ENCODE measurements at places on chromosomes 6 and 20.

DNA sequence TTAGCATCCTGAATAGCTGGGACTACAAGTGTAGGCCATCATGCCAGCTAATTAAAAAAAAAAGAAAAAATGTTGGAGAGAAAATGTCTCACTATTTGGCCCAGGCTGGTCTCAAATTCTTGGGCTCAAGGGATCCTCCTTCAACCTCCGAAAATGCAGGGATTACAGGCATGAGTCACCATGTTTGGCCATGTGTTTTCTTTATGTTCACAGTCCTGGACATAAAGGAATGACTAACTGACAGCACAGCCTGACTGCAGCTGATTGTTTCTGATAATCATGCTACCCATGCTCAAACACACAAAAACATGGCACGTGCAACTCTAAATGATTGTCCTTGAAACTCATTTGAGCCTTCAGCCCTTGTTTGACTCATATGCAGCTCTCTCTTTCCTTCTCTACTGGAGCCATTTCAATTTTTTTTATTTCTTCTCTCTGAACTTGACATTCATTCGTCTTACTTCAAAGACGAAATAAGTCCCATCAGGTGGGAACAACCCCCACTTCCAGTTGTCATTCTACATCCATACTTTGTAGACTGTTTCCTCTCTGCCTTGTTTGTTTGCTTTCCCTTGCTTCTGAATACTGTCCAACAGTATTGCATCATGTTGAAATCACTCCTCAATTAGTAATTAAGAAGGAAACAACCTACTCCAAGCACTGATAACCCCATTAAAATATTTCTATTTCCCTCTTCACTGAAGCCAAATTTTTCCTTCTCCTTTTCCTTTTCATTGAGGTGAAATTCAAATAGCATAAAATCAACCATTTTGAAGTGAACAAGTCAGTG, 413.0 kb downstream of the BMP2 start:
- H3K27me3 ChIP-seq: no peaks in the 10 kb centered on the region

DNA sequence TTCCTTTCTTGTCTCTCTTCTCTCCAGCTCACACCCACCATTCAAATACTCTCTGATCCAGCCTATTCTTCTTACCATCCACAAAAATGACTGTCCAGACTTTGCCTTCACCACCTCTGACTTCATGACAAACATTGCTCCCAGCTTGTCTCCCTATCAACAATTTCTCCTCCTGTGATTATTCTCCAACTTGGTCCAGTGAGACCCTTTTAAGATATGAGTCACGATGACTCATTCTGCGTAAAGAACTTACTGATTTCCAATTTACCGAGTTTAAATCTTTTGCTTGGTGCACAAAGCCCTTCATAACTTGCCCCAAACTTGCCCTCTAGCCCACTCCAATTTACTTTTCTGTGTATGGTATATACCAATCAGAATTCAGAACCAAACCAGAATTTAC, 833.2 kb downstream of the MAFB start:
- H3K36me3 ChIP-seq: no peaks in the 10 kb centered on the region
- no peak overlapping the region for H3K4me3 ChIP-seq
- H3K27me3 ChIP-seq: no peaks in the 10 kb centered on the region
- H3K27ac ChIP-seq: no peak overlapping the region
- no peaks in the 10 kb centered on the region for H3K4me1 ChIP-seq
- no peak for DNase-seq

DNA sequence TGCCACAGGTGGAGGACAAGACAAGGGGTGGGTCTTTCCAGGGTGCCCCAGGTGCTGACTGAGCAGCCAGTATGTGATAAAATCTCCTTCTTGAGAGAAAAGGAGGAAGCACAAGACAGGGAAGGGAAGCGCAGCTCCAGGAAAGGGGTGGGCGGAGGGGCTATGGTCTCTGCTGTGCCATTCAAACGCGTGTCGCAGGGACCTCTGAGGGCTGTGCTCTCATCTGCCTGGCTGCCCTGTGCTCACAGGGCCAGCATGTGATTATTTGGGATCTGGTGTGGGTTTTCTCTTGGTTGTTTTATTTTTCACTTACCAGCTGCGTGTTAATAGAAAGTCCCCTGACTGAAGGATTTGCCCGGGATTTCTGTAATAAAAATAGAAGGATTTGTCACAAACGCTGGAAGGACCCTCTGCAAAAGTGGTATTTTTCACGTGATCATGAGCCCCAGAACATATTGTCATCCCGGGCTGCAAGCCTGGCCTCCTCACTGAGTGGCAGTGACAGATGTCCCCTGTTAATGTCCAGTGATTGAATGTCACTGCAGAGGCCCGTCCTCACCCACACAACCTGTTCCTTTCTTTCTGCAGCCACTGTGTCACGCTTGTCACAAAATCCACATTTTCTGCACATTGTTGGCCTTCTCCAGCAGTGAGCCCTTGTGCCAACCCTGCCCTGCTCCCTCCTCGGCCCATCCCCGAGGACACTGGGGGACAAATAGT, 35.0 kb upstream of the VSX1 start:
- H3K36me3 ChIP-seq: no peaks in the 10 kb centered on the region
- no peak overlapping the region for H3K27ac ChIP-seq
- H3K4me3 ChIP-seq: no peak overlapping the region

DNA sequence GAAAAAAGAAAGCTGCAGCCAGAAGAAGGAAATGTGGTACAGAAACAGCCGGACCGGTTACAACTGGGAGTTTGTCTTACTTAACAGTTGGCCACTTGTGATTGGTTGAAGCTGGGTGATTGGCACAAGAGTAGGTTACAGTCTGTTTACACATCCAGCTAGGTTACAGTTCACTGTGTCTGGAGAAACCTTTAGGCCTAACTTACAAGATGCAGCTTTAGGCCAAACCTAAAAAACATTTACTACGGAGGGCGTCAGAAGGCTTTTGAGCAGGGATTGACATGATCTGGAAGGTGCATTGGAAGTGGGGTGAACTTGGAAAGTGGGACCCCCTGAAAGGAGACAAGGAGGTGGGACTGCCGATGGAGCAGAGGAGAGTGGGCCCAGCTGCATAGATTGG, 122.3 kb downstream of the BANF2 start:
- no peak overlapping the region for H3K27ac ChIP-seq
- H3K27me3 ChIP-seq: no peaks in the 10 kb centered on the region
- H3K36me3 ChIP-seq: no peaks in the 10 kb centered on the region
- H3K4me1 ChIP-seq: peaks cover 31% of the 10 kb centered on the region
- DNase-seq: peak; percentile 54

- H3K27me3 ChIP-seq: no peaks in the 10 kb centered on the region
- H3K36me3 ChIP-seq: no peaks in the 10 kb centered on the region
- no peak overlapping the region for H3K4me3 ChIP-seq
- H3K27ac ChIP-seq: peak overlapping the region; percentile 54
Measured at GRCh38 chr6:12110523-12111362, 98.6 kb downstream of the HIVEP1 start.

DNA sequence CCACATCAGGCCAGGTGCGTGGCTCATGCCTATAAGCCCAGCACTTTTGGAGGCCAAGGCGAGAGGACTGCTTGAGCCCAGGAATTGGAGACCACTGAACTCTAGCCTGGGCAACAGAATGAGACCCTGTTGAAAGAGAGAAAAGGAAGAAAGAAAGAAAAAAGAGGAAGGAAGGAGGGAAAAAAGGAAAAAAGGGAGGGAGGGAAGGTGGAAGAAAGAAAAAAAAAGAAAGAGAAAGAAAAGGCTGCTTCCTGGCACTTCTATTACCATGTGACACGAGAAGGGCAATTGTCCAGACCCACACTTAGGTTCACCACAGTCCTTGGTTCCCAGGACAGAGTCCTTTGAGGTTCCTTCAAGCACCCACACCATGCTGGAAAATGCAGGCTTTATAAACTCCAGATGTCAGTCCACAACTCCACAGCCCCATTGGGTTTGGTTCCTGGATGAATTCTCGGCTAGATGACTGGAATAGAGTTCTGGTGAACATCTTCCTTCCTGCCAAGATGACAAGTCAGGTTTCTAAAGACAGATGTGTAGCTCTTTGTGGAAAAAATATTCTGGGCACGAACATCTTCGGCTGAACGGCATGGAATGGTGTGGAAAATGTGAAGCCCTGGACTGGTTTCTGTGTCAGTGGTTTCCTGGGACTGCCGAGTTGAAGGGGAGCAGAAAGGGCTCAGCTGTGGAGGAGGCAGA, 32.5 kb downstream of the NT5E start:
- no peak overlapping the region for H3K27ac ChIP-seq
- H3K36me3 ChIP-seq: no peaks in the 10 kb centered on the region
- no peaks in the 10 kb centered on the region for H3K4me1 ChIP-seq
- no peak overlapping the region for H3K4me3 ChIP-seq

DNA sequence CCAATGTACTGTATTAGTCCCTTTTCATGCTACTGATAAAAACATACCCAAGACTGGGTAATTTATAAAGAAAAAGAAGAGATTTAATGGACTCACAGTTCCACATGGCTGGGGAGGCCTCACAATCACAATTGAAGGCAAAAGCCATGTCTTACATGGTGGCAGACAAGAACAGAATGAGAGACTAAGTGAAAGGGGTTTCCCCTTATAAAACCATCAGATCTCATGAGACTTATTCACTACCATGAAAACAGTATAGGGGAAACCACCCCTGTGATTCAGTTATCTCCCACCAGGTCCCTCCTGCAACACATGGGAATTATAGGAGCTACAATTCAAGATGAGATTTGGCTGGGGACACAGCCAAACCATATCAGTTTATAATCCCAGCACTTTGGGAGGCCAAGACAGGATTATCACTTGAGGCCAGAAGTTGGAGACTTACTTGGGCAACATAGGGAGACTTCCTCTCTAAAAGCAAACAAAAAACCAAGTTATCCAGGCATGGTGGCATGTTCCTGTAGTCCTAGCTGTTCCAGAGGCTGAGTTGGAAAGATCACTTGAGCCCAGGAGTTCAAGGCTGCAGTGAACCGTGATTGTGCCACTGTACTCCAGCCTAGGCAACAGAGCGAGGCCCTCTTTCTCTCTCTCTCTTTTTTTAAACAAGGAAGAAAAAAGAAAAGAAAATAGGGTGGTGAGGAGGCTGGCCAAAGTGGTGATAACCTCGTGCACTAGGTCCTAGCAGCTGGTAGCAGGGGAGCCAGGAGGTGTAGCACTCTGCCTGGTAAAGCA, 22.9 kb upstream of the DDR1 start:
- 0 out of 2 replicates have a peak, but pooled peaks cover 5% of the 10 kb centered on the region for H3K27me3 ChIP-seq
- no peak for DNase-seq
- no peak overlapping the region for H3K4me3 ChIP-seq
- no peaks in the 10 kb centered on the region for H3K36me3 ChIP-seq
- no peak overlapping the region for H3K27ac ChIP-seq
- no peaks in the 10 kb centered on the region for H3K4me1 ChIP-seq

DNA sequence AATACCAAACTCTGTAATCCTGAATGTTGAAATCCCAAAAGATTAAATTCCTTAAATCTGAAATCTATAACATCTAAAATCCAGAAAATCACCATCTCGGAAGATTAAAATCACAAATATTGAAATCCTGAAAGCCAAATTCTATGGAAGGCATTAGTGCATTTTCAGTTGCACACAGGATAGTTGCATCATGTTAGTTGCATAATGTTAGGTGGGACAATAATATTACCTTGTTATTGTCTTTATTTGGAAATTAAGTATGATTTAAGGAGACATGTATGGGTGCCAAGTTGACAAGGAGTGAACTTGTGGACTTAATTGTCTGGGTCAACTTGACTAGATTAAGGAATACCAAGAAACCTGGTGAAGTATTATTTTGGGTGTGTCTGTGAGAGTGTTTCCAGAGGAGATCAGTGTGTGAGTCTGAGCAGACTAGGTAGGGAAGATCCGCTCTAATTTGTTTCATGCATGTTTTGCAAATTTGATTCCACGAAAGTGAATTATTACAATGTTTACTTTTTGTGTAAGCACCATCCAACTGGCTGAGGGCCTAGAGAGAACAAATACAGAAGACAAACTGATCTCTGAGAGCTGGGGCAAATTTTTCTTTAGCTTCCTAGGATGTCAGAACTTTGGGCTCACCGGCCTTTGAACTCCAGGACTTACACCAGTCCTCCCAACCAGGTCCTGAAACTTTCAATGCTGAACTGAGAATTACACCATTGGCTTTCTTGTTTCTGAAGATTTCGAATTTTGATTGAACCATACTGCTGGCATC, 545.1 kb upstream of the IRAK1BP1 start:
- no peaks in the 10 kb centered on the region for H3K4me1 ChIP-seq
- H3K4me3 ChIP-seq: no peak overlapping the region
- no peaks in the 10 kb centered on the region for H3K27me3 ChIP-seq
- no peaks in the 10 kb centered on the region for H3K36me3 ChIP-seq

DNA sequence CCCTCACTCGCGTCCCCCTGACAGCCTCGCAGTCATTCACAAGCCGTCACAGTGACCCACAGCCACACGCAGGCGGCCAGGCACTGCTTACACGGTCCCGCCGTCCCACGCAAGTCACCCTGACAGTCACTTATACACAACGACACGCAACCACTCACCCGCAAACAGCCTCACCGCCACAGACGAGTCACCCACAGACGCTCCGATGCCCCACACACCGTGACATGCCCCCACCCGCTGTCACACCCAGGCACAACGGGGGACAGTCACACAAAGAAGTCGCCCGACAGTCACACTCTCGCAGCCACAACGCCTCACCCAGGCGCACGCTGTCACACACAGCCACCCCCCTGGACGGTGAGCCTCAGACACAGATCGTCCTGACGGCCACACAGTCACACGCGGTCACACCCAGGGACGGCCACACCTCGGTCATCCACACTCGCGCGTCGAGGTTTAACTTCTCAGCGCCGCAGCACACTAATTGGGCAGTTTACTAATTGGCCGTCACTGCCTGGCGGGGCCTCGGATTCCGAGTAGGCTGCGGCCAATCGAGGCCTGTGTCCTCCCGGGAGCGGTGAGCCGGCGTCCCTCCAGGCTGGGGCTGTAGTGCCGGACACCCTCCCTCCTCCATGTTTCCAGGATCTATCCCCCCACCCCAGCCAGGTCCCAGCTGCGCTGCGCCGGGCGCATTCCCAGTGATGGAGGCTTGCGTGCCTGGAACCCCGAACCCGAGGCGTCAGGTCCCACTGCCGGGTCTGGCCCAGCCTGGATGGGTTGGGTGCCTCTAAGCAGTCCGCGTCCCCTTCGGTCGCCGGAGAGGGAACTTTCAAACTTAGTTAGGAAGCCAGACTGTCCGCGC, 790 bp downstream of the TOX2 start:
- H3K4me3 ChIP-seq: peak overlapping the region; percentile 81
- H3K27ac ChIP-seq: no peak overlapping the region
- no peaks in the 10 kb centered on the region for H3K27me3 ChIP-seq

GRCh38 chr20:50518270-50518721, 8.1 kb downstream of the PTPN1 start:
- peak overlapping the region; percentile 29 for H3K4me3 ChIP-seq
- no peaks in the 10 kb centered on the region for H3K27me3 ChIP-seq
- H3K27ac ChIP-seq: peak overlapping the region; percentile 25
- H3K4me1 ChIP-seq: peaks cover 30% of the 10 kb centered on the region
- H3K36me3 ChIP-seq: no peaks in the 10 kb centered on the region

- H3K27me3 ChIP-seq: no peaks in the 10 kb centered on the region
- H3K4me1 ChIP-seq: no peaks in the 10 kb centered on the region
- no peak for DNase-seq
- H3K36me3 ChIP-seq: peaks cover 23% of the 10 kb centered on the region
- no peak overlapping the region for H3K27ac ChIP-seq
Measured at GRCh38 chr6:135195041-135195440, 13.9 kb downstream of the MYB start.
